ENCODE measurements at places on chromosomes 2 and 18. TPM values are rescaled to one million over a fixed set of nuclear protein-coding genes. Genes with fewer than 3 reads are reported as not detected.
A peak's percentile ranks its signal among the peaks of the same experiment; 100 is the strongest.

- DNase-seq = no peak
Observed at GRCh38 chr18:41456831-41457230, 498.2 kb upstream of the PIK3C3 start.

DNA sequence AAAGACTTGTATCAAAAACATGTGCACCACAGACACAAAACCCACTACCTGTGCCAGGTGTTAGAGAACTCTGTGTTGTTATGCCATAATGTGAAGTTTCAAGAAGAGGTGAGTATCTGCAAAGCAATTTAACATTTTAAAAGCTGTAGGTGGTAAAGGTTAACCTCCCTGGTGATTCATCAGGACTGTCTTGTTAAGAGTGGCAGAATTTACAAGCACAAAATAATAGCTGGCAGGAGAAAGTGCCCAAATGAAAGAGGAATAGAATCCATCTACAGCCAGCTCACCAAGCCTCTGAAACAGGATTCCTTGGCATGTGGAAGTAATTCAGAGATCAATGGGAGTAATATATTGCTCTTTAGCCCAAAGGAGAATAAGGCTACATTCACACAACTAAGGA is 230.7 kb downstream of the AFF3 start:
- DNase-seq = no peak

GRCh38 chr2:144317071-144317738 is 202.7 kb downstream of the ZEB2 start:
- DNase-seq = no peak

DNA sequence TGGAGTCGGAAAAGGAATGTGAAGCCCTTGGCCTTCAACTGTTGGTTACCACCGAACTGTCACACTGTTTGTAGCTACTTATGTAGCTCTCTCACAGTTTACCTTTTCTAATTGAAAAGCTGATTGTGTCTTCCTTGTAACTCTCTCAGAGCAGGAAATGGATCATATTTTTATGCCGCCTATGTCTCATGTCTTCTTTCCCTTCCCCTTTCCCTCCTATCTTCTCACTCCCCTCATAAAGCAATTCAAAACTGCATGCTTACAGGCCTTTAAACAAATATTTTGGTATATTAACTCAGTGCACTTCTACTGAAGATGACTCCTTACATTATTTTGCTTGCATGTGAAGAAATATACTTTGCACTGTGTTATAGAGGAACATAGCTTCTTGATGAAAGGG is 6.0 kb downstream of the SLC39A10 start:
- no peak for DNase-seq

- DNase-seq = peak; percentile 48
Observed at GRCh38 chr2:220555961-220556630, 928.7 kb downstream of the SLC4A3 start.

- DNase-seq = peak; percentile 59
Observed at GRCh38 chr2:100744589-100744988, 75.3 kb upstream of the NPAS2 start.

GRCh38 chr2:58612973-58613372 is 371.8 kb upstream of the FANCL start:
- no peak for DNase-seq

DNA sequence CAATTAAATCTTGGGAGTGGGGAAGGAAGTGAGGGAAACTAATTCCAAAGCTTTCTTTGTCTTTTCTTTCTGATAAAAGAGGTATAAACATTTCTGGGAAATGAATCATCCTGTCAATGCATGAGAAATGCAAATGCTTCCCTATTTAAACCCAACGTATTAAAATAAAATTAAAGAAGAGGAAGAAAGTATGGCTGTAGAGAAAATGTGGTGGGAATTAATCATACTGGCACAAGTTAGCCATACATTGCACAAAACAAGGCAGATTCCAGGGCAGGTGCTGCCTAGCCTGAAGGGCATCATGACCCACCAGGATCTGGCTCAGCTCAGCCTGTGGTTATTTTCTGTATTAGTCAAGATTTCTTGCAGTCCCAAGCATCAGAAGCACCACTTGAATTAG is 338.0 kb downstream of the NYAP2 start:
- peak; percentile 21 for DNase-seq

DNA sequence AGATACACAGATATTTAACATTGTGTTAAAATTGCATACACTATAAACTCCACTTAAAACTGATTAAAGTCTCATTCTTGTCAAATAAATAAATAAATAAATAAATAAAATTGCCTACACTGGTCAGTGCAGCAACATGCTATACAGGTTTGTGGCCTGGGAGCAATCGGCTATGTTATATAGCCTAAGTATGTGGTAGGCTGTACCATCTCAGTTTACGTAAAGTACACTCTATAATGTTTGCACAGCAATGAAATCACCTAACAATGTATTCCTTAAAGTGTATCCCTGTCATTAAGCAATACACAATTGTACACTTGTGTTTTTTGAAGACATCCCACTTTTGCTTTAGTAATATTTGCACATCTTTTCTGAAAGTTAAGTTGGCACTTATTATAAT is 337.7 kb upstream of the SETBP1 start:
- DNase-seq = no peak

DNA sequence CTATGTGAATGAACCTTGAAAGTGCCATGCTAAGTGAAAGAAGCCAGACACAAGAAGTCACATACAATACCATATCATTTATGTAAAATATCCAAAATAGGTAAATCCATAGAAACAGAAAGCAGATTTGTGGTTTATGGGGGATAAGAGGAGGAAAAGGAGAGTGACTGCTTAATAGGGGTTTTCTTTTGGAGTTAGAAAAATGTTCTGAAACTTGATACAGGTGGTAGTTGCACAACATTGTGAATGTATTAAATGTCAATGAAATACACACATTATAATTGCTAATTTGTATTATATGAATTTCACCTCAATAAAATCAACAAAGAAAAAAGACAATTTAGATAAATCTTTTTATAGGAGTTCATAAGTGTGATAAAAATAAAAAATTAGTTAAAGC is 37.1 kb downstream of the MEMO1 start:
- DNase-seq = no peak

DNA sequence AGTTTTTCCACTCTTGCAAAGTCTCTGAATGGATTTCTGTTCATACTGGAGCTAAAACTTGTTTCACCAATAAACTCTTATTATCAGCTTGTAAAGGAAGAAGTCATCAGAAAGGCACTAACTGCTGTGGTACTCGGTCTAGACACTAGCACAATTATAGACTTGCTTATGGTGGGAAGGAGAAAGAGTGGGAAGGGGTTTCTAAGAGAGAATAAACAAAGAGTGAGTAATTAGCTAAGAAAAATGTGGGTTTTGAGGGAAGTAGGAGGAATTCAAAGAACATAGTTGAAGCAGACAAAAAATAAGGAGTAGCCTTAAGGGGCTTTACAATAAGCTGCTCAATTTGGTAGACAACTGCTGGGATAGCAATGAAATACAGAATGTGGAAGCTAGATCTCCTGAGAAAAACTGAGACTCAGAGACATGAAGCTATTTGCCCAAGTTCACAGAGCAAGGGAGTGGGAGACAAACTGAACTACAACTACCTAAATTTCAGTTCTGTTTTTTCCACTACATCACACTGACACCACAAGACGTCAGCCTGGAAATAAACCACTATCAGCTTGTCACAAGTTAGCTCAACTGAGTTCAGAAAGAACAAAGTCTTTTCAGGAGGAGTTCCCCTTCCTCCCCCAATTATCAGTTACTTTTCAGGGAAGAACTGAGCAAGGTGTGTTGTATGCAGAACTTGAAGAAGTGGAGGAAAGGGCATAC is 59.7 kb downstream of the MAP4K3 start:
- no peak for DNase-seq

GRCh38 chr2:70367722-70368323 is 66.0 kb upstream of the FAM136A start:
- no peak for DNase-seq

DNA sequence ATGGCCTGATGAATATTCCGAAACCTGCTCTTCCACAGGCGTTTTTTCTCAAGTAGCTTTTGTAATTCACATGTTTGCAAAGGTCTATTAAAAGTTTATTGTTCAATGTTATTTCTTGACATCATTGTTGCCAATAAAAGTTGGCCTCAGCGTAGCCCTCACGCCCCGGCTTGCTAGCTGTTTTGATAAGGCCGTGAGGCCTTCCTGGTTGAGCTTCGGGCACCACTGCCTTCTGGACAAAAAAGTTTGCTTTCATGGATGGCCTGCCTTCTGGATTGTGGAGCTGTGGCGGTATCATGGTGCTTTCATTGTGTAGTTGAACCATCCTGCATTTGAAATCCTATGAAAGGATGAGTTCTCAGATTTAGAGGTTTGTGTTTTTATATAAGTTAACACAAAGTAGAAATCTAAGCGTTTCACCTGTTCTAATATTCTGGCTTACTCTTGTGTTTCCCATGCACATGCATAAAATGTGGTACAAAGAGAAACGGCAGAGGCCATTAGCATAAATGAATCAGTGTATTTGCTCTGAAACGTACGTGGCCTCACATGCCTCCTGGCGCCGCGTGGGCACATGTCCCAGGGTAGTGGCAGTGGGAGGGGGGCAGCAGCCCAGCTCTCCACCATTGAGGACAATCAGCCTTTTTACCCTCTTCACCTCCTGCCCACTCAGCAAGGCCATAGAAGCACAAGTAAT is 134.5 kb downstream of the NCK2 start:
- no peak for DNase-seq

- peak; percentile 29 for DNase-seq
Observed at GRCh38 chr2:196314780-196315179, 143.4 kb upstream of the STK17B start.

- no peak for DNase-seq
Observed at GRCh38 chr2:99648178-99648844, 158.5 kb upstream of the REV1 start.

- no peak for DNase-seq
Observed at GRCh38 chr18:43650426-43650825, 373.1 kb upstream of the SYT4 start.

SPDYA gene
- total RNA-seq = not detected

SH2D6 gene
- not detected for total RNA-seq

UCN gene
- 0.53 TPM for total RNA-seq

CXXC1 gene
- 25.3 TPM for total RNA-seq

NCK2 gene
- 14.7 TPM for total RNA-seq

CNOT9 gene
- total RNA-seq = 119 TPM
